Astrocyte (in vitro differentiated cells and primary cell): ENCODE measurements at places on chromosomes 5 and 9.
A peak's percentile ranks its signal among the peaks of the same experiment; 100 is the strongest.

DNA sequence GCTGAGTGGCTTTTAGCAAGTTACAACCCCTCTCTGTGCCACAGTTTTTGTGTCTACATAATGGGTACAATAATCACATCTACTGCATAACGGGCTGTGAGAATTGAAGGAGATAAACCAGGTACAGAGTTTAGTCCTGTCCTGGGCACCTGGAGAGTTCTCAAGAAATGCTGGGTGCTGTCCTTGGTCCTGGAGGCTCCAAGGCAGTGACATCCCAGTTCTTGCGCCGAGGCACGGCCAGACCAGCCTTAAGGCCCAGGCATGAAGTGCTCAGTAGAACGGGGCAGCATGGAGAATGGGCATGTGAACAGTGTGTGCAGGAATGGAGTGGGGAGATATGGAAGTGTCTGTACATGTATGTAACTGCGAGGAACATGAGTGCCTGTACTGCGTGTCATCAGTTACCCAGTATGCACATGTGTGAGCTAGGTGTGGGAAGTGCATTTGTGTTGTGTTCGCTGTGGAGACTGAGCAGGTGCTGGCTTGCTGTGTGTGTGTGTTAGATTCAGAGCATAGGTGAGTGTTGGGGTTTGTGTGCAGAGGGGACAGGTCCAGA, 6.3 kb upstream of the UNC5A start:
- DNase-seq = peak; percentile 18
- H3K27ac ChIP-seq = no peak overlapping the region
- no peaks in the 10 kb centered on the region for H3K36me3 ChIP-seq
- H3K27me3 ChIP-seq = peaks cover 23% of the 10 kb centered on the region
- no peaks in the 10 kb centered on the region for H3K4me1 ChIP-seq
- no peak overlapping the region for H3K4me3 ChIP-seq

DNA sequence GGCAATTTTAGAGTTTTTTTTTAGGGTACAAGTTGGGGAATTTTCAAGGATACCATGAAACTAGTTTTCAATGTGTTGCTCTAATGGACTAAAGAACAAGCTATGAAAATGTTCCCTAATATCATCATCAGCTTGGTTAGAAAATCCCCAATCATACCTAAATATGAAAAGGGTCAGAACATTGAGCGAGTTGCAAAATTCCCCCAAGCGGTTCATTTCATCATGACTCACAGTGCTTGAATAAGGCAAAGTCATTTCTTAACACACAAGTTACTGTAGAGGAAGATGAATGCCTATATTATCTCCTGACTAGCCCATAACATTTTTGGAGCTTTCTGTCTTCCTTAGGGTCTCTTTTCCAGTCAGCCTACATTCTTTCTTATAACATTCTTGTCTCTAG, 62.7 kb downstream of the ST8SIA4 start:
- H3K36me3 ChIP-seq = no peaks in the 10 kb centered on the region
- no peaks in the 10 kb centered on the region for H3K4me1 ChIP-seq
- H3K27ac ChIP-seq = no peak overlapping the region
- no peak overlapping the region for H3K4me3 ChIP-seq

DNA sequence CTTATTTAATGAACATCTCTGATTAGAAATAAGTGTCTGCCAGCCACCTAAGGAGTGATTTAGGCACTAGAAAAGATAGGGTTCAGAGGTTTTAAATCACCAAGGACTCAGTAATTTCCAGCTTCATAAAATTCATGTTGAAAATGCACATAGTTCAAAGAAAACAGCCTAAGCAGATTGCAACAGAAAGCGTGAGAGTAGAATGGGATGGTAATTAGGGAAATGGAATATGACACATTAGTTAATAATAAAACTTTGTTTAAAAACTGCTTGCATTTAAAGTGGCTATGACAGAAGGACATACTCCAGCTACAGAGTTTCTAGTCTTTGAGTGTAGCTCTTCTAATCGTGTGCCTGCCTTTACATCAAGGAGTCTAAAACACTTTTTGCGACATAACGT, 490.8 kb downstream of the TLE4 start:
- no peak overlapping the region for H3K4me3 ChIP-seq
- peak overlapping the region; percentile 87 for H3K27ac ChIP-seq
- no peaks in the 10 kb centered on the region for H3K27me3 ChIP-seq
- DNase-seq = no peak

- H3K27me3 ChIP-seq = no peaks in the 10 kb centered on the region
- peak overlapping the region; percentile 20 for H3K4me3 ChIP-seq
- H3K27ac ChIP-seq = peak overlapping the region; percentile 28
- peaks cover 3% of the 10 kb centered on the region for H3K4me1 ChIP-seq
- H3K36me3 ChIP-seq = no peaks in the 10 kb centered on the region
- DNase-seq = peak; percentile 63
Measured at GRCh38 chr5:74851684-74852353, 14.4 kb downstream of the FAM169A start.

DNA sequence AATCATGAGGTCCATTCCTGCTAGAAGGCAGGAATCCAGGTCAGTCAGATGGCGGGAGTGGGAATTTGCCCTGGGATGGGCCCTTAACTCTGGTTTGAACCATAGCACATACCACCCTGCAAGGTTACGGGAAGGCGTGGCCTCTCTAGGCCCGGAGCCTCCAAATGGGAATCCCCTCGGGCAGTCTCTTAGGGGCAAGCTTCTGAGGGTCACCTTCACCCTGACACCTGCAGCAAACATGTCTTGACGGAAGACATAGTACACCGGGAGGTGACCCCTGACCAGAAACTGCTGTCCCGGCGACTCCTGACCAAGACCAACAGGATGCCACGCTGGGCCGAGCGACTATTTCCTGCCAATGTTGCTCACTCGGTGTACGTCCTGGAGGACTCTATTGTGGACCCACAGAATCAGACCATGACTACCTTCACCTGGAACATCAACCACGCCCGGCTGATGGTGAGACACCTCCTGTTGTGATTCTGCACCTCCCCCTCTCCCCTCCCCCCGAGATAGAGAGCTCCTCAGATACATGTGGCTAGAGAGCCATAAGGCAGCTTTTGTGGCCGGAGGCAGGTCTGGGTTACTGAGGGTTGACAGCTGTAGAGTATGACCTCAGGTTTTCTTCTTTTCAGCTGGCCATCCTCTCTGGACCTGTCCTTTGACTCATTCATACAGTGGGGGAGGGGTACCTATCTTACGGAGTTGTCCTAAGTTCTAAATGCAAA, 957 bp downstream of the PRELID1 start:
- DNase-seq = no peak
- peak overlapping the region; percentile 99 for H3K4me3 ChIP-seq
- peaks cover 20% of the 10 kb centered on the region for H3K36me3 ChIP-seq
- H3K27ac ChIP-seq = peak overlapping the region; percentile 78
- H3K27me3 ChIP-seq = no peaks in the 10 kb centered on the region

DNA sequence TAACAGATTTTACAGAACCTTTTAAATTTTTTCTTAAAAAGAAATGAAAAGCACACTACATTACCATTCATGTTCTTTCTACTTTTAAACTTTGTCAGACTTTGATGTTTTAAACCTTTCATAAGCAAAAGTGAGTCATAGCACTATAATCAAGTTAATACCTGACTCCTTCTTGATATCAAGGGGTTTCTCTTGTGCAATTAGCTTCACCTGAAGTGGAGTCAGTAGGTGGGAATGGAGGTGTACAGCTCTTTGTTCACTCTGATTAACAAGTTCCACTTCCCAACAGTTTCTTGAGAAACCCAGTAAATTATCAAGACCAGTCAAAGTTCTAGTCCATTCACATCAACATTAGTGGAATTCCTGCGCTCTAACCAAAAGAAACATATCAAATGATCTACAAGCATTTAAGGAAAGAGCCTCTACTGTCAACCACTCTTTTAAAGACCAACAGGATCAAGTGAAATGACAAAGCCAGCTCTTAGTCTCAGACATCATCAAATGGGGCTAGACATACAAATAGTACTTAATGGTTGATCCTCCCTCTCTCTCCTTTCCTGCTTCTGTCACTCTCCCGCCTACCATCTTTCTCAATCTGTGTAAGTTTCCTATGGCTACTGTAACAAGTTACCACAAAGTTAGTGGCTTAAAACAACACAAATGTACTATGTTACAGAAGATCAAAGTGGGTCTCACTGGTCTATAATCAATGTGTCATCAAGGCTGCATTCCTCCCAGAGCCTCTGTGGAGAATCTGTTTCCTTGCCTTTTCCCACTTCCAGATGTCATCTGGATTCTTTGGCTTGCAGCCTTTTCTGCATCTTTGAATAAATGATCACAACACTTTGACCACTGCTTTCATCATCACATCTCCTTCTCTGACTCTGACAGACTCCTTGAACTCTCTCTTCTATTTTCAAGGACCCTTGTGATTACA, 68.0 kb downstream of the HINT1 start:
- no peaks in the 10 kb centered on the region for H3K4me1 ChIP-seq
- no peak overlapping the region for H3K4me3 ChIP-seq
- H3K27ac ChIP-seq = no peak overlapping the region
- DNase-seq = no peak
- H3K36me3 ChIP-seq = no peaks in the 10 kb centered on the region

GRCh38 chr5:14581891-14582796, 552 bp downstream of the OTULINL start:
- H3K4me1 ChIP-seq = no peaks in the 10 kb centered on the region
- H3K4me3 ChIP-seq = peak overlapping the region; percentile 66
- no peaks in the 10 kb centered on the region for H3K36me3 ChIP-seq
- no peak for DNase-seq
- H3K27ac ChIP-seq = no peak overlapping the region
- H3K27me3 ChIP-seq = peaks cover 39% of the 10 kb centered on the region

GRCh38 chr5:164721656-164722055, 1216.2 kb downstream of the MAT2B start:
- H3K4me1 ChIP-seq = no peaks in the 10 kb centered on the region
- H3K27me3 ChIP-seq = no peaks in the 10 kb centered on the region
- no peaks in the 10 kb centered on the region for H3K36me3 ChIP-seq
- no peak overlapping the region for H3K4me3 ChIP-seq

DNA sequence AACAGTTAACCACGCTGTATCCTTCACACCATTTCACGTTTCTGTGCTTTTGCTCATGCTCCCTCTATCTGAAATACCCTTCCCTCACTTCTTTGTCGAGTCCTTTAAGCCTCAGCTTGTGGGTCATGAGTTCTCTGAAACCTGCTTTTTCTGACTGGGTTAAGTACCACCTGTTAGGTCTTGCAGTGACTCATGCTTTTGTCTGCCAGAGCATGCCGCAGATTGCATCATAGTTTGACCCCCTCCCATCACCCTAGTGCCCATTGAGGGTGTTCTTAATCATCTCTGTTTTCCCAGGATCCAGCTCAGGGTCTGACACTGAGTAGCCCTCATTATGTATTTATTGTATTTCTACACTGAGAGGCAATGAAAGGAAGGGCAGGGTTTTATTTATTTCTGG, 190.2 kb downstream of the ASTN2 start:
- no peaks in the 10 kb centered on the region for H3K4me1 ChIP-seq
- H3K36me3 ChIP-seq = no peaks in the 10 kb centered on the region
- DNase-seq = no peak
- no peak overlapping the region for H3K27ac ChIP-seq

GRCh38 chr9:135504262-135505243, 4.1 kb downstream of the MRPS2 start:
- H3K4me3 ChIP-seq = no peak overlapping the region
- peaks cover 10% of the 10 kb centered on the region for H3K4me1 ChIP-seq
- H3K36me3 ChIP-seq = no peaks in the 10 kb centered on the region
- no peaks in the 10 kb centered on the region for H3K27me3 ChIP-seq

- H3K27me3 ChIP-seq = no peaks in the 10 kb centered on the region
- H3K4me3 ChIP-seq = no peak overlapping the region
- H3K27ac ChIP-seq = no peak overlapping the region
- H3K4me1 ChIP-seq = no peaks in the 10 kb centered on the region
- no peaks in the 10 kb centered on the region for H3K36me3 ChIP-seq
- DNase-seq = no peak
Measured at GRCh38 chr9:132697230-132697629, 27.0 kb downstream of the GTF3C4 start.

GRCh38 chr5:150503386-150503785, 4.5 kb upstream of the NDST1 start:
- H3K36me3 ChIP-seq = peaks cover 7% of the 10 kb centered on the region
- DNase-seq = no peak
- peaks cover 66% of the 10 kb centered on the region for H3K4me1 ChIP-seq

DNA sequence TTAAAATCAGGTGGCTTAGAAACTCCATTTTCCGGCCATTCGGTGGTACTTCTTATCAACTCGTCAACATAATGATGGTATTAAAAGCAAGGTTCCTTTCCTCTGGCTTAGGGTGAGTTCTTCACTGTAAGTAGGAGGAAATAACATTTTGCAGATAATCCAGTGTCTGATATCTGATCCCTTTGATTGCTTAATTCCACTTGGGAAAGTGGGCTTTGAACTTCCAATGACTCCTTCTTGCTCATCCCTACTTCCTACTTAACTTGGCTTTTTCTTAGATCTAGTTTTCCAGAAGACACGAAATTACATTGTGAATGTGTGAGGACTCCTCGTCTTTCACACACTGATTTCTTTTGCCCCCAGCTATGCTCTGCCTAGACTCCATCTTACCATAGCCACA, 31.5 kb downstream of the DDX31 start:
- H3K4me3 ChIP-seq = no peak overlapping the region
- H3K36me3 ChIP-seq = peaks cover 34% of the 10 kb centered on the region
- no peaks in the 10 kb centered on the region for H3K27me3 ChIP-seq
- no peak overlapping the region for H3K27ac ChIP-seq
- no peak for DNase-seq

- H3K4me3 ChIP-seq = no peak overlapping the region
- no peak overlapping the region for H3K27ac ChIP-seq
- DNase-seq = no peak
- H3K36me3 ChIP-seq = peaks cover 93% of the 10 kb centered on the region
- H3K27me3 ChIP-seq = no peaks in the 10 kb centered on the region
Measured at GRCh38 chr5:151132963-151133362, 24.6 kb downstream of the ANXA6 start.

GRCh38 chr5:69007163-69007562, 86.7 kb upstream of the SLC30A5 start:
- peaks cover 3% of the 10 kb centered on the region for H3K27me3 ChIP-seq
- no peak overlapping the region for H3K4me3 ChIP-seq
- no peak overlapping the region for H3K27ac ChIP-seq
- H3K4me1 ChIP-seq = no peaks in the 10 kb centered on the region
- no peaks in the 10 kb centered on the region for H3K36me3 ChIP-seq

GRCh38 chr5:672329-673160, 20.6 kb downstream of the TPPP start:
- H3K36me3 ChIP-seq = no peaks in the 10 kb centered on the region
- DNase-seq = peak; percentile 63
- H3K4me1 ChIP-seq = peaks cover 21% of the 10 kb centered on the region
- H3K27ac ChIP-seq = peak overlapping the region; percentile 26
- H3K4me3 ChIP-seq = peak overlapping the region; percentile 15

- no peak overlapping the region for H3K27ac ChIP-seq
- no peak overlapping the region for H3K4me3 ChIP-seq
- no peaks in the 10 kb centered on the region for H3K27me3 ChIP-seq
- no peak for DNase-seq
- no peaks in the 10 kb centered on the region for H3K36me3 ChIP-seq
Measured at GRCh38 chr5:10800852-10801251, 39.8 kb upstream of the DAP start.

DNA sequence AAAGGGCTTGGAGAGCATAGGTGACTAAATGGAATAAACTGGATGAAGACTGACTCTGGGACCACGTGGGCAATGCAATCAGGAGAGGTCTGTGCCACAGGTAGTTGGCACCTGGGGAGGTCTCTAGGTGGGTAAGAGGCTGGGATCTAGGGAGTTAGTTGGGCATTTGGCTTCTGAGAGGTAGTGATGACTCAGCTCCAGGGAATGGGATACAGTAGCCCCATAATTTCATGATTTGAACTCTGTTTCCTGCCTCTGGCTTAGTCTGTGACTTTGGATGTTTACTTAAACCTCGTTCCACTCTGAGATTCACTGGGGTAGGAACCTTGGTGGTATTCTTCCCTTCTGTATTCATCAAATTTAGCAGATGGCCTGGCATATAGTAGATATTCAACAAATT, 240.8 kb downstream of the KIF4B start:
- no peak for DNase-seq
- no peaks in the 10 kb centered on the region for H3K27me3 ChIP-seq
- no peak overlapping the region for H3K27ac ChIP-seq
- H3K4me3 ChIP-seq = no peak overlapping the region
